Activated CD4-positive, alpha-beta memory T cell treated with anti-CD3 and anti-CD28 coated beads for 36 hours (primary cell): ENCODE measurements at places on chromosomes 3 and 15. TPM values are rescaled to one million over a fixed set of nuclear protein-coding genes. Genes with fewer than 3 reads are reported as not detected.
A peak's percentile ranks its signal among the peaks of the same experiment; 100 is the strongest.

The B3GALNT1 gene
- total RNA-seq = 0.56 TPM

DNA sequence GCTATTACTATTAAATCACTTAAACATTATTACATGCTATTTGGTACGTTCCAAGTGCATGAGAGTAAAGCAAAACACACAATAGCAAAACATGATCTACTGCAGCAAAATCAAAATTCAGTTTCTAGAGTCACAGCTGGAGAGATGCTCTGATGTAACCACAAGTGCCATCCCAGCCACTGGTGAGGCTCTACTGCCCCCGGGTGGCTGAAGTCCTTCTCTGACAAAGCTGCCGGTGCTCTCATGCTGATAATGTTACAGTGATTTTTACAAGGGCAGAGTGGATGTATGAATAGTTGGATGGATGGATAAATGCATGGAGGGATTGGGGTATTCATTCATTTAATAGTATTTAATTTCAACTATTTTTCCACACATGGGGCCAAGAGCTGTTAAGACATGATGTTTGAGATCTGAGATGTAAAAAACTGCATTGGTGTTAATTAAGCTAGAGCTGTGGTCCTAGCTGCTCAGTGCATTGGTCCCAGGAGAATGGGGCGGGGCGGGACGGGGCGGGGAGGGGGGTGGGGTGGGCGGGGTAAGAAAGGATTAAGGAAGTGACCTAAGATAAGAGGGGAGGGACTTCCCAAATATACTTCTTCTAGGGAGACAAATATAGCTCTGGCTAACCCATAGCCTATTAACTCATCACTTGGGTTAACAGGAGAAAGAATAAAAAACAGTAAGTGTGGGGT, 5.3 kb upstream of the SPESP1 start:
- DNase-seq = peak; percentile 75

GRCh38 chr15:27679731-27680471, 419.2 kb downstream of the OCA2 start:
- DNase-seq = no peak

DNA sequence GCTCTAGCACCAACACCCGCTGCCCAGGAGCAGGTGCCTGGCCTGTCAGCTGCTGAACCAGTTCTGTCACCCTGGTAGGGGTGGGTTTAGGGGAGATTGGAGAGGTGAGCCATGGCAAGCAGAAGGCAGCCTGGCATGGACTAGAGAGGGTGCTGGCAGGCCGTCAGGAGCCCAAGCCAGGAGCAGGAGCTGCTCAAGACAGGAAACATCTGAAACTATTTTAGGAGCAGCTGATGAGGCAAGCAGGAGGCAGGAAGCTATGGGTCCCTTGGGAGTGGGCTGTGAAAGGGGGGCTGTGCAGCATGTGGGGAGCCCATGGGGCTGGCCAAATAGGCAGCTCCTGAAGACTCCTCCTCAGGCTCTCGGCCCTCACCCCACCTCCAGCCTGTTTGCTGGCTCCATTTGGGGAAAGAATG, 2.3 kb downstream of the INKA1 start:
- no peak for DNase-seq

The CTDSPL gene
- 3.7 TPM for total RNA-seq

DNA sequence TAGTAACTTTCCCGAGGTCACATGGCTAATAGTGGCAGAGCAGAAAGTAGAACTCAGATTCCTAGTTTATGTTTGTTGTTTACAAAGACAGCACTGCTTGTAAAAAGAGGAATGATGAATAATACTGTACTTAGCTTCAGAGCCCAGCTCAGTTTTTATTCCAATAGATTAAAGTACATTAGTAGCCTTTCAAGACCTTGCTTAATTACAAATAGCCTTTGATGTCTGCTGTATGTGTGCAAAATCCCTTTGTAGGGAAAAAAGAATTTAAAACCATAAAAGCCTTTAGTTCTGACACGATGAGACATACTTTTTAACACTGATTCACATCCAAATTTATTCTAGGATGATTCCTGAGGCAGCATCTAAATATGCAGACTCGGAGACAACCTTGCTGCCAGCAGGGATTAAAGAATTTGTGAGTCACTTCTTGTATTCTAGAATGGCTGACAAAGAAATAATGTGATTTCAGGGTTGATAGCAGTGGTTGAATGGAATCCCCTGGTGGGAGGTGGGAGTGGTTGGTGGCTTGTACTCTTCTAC, 324.2 kb upstream of the TGFBR2 start:
- no peak for DNase-seq

DNA sequence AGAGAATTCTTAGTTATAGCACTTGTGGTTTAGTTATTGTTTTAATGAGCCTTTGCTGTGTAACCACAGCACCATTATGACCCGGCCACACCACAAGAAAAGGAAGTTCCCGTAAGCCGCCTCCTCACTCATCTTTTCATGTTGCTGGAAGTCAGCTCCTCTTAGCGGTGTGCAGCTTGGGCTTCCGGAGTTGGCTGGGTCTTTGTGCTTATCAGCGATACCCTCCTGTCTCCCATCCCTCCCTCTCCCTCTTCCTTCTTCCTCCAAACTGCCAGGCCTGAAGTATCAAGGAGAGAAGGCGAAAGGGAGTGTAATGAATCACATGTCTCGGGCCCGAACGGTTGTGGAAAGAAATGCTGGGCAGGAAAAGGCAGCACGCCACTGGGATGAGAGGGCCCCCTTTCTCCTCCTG, 353.5 kb downstream of the MCTP2 start:
- DNase-seq = peak; percentile 84

DNA sequence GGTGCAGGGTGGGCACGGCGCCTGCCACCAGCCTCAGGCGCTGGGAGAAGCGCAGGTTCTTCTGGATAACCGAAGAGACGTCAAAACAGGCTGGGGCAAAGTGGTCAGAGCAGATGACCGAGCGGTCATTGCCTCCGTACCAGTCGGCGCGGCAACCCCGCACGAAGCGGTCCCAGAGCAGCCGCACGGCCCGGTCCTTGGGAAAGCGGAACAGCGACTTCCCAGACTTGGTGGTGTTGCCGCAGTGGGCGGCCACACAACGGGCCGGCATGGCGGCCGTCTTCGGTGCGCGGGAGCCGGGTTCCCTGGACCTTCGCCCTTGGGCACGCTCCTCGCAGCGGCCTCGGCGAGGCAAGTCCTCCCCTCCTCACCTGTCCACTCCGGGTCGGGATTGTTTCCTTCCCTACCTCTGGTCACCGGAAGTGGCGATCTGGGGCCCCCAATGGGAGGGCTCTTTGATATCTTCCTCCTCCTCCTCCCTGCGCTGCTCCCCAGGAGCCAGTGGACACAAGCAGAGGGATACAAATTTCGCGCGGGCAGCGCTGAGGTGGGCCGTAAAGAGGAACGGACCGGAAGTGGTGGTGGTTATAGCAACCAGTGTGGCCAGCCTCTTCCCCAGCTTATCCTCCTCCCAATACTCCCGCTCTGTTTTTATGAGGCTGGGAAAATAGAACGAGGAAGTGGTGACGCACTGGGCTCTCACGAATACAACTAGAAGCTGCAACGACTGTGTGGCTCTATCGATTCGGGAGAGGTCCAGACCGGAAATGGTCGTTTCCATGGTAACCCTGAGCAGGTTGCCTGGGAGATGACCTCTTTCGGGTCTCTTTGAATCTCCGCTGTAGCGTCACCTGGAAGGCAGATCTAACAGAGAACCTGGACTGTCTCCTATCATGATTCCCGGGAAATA, at the start of the genes LRRC49 and THAP10:
Gene LRRC49 (plus strand): TSS at position 825 of the 910 bp plus-strand sequence. CDS start 69 bp downstream, at position 894.
Gene THAP10 (minus strand): TSS at position 432 of the 910 bp plus-strand sequence. CDS start 161 bp downstream, at position 271.
- DNase-seq = peak; percentile 70

GRCh38 chr3:55521064-55521737, 34.1 kb upstream of the WNT5A start:
- no peak for DNase-seq

GRCh38 chr15:93036951-93037819, 51.8 kb downstream of the RGMA start:
- DNase-seq = no peak

- no peak for DNase-seq
Observed at GRCh38 chr3:87132801-87133200, 94.3 kb upstream of the CHMP2B start.

The BBX gene
- 40.9 TPM for total RNA-seq

The SEMA7A gene
- 68.4 TPM for total RNA-seq

DNA sequence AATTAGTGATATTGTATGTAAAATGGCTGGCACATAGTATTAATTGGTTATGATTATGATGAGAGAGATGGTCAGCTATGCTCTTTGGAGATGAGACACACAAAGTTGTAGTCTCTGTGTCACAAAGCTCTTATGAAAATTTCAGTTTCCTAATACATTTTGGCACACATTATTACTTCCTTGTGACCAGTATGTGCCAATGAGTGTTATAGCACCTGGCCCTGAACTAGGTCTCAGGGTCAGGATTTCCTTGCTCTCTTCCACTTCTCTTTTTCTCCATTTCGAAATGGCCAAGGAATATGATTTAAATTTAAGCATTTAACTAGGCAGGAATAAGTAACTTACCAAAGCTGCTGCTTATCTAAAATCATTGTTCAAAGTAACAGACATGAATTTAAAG, 28.0 kb downstream of the TIPARP start:
- DNase-seq = no peak

The SAMMSON gene
- total RNA-seq = not detected

GRCh38 chr3:197809356-197810020, 18.4 kb downstream of the LRCH3 start:
- no peak for DNase-seq

DNA sequence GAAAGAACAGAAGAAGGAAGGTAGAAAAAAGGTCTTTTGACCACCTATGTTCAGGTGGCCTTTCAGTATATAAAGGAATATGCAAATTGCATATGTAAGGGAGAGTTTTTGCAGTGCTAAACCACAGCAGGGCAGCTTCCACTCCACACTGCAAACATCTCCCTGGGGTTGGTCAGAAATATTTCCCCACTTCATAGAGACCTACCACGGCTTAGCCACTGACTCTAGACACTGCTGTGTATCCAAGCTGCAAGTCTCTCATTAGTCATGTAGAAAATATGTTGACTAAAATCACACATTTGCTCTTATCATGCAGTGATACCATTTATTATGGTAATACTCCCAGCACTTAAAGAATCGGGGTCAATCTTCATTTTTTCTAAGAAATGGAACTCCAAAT, 214.9 kb upstream of the NR2F2 start:
- no peak for DNase-seq

GRCh38 chr3:131402391-131403039, 20.9 kb downstream of the NUDT16 start:
- no peak for DNase-seq

- DNase-seq = no peak
Observed at GRCh38 chr15:99564221-99565048, 1.3 kb upstream of the MEF2A start.

DNA sequence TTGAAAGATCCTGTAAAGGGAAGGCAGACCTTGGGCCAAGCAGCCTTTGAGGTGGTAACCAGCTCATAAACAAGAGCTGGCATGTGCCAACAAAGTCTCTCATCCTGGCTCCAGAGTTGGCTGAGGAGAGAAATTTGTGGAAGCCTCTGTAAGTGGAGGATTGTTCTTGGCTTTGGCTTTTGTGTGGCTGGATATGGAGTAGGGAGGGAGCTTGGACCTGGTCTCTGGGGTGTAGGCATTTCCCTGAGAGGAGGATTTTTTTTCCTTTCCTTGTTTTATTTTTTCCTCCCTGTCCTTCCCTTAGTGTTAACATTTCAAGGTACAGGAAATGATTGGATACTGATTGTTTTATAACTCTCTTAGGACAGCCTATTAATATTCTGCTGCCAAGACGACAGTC, 60.8 kb downstream of the ZNF609 start:
- no peak for DNase-seq

DNA sequence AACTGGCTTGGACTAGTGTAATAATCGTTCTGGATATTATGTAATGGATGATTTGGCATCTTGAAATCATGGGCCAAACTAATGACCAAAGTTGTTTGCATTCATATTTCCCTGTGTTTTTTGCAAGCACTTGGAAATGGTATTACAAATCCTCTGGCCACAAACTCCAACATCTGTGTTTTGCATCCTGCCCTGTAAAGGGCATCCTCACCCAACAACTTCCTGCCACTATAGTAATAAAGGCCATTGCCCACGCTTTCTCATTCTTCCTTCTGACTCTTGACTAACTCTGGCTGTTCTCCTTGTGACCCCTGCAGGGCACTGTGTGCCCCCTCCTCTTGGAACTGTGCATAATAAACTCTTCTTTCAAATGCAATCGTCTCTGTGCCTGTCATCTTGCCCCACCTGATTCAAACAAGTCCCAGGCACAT, 25.4 kb upstream of the PSMD6 start:
- DNase-seq = peak; percentile 17

DNA sequence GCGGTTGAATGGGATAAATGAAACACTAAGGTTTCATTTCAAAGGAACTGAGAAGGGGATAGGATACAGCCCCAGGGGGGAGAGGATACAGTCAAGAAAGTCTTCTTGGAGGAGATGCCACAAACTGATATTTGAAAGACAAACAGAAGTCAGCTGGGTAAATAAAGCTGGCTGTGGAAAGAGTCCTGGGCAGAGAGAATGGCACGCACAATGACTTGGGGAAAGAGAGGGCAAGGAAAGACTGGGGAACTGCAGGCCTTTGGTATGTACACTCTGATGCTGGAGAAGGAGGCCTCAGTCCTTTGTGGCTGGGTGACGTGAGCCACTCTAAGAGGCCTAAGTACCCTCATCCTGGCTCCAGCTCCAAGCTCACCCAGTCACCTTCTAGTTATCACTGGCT, 45.2 kb upstream of the LMCD1 start:
- no peak for DNase-seq

- no peak for DNase-seq
Observed at GRCh38 chr3:189978753-189979152, 141.9 kb downstream of the P3H2 start.

DNA sequence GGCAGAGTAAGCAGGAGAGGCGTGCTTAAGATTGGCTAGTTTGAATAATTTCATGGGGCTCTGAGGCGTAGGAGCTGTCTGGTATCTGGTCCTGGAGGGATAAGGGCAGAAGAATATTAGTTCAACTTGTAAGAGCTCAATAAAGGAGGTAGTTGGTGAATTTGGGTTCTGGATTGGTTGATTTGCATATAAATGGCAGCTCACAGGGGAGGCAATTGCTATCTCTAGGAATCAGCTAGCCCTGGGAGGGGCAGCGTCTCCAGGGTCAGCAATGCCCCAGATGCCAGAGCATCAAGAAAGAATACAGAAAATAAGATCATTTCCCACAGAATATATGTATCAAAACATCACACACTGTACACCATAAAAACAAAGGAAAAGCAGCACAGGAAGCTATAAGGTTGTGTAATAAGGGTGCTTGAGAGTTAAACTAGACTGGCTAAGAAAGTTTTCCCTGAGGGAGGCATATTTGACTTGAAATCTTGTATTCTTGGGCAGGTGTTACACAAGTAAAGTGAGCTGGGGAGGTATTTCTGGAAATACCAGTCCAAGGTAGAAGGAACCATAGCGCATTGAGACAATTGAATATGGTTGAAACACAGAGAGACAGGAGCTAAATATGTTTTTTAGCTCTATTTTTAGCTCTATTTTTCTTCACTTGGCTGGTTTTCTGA, 6.1 kb downstream of the MOBP start:
- no peak for DNase-seq

The RASGRP1 gene
- total RNA-seq = 174 TPM
